ENCODE measurements at places on chromosomes 7 and 10. TPM values are rescaled to one million over a fixed set of nuclear protein-coding genes. Genes with fewer than 3 reads are reported as not detected.
A peak's percentile ranks its signal among the peaks of the same experiment; 100 is the strongest.

DNA sequence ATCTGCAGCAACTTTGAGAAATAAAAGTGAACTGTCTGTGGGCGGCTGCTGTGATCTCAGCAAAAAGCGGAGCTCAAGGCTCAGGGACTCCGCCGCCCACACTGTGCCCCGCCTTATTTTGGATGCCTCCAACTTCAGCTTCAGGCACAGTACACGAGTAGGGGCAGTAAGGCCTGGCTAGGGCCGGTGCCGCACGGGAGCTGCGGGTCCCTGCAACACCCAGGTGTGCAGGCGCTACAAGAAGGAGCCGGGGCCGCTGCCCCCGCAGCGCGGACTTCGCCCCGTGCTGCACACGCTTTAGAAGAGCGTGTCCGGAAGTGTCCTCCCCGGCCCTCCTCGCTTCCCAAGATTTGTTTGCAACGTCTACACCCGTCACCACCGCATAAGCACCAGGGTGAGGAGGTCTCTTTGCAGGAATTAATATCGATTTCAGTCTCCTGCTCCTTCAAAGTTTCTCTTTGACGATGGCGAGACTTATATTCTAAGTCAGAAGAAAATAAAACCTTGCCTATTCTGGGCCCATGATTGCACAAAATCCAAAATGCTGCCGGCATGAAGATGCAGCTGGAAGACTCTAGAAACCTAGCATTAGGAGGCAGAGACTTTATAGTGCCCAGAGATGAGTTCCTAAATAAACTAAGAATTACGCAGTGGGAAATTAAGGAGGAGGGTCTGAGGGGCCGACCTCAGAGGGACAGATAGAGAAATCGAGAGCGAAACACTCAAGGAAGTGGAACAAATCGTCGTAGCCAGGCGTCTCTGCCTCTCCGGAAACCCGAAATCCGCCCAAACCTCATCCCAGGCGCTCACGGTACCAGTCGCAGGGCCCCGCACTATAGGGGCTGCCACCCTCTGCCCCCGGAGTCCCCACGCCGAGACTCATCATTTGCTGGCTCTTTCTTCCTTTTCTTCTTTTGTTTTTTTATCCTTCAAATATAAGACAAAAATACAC is 6.4 kb downstream of the VAX1 start:
- no peak for DNase-seq

DNA sequence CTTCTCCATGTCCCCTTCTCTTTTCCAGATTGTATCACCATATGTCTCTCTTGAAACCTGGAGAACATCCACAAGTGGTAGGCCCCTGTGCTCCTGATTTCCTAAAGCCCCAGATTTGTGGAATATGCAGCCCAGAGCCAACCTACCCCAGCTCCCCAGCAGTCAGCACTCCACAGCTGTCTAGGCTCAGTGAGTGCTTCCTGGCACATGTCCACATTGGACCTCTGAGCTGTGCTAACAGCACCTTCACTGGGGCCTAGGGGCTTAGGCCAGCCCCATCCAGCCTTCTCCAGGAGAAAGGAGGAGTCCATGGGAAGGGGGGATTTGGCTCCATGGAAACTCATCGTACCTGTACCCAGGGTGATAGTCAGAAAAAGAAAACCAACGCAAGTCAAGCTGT is 192.7 kb downstream of the FGFR2 start:
- DNase-seq = no peak

Gene TNPO3
- total RNA-seq = 36.4 TPM

- peak; percentile 13 for DNase-seq
Measured at GRCh38 chr10:133614830-133615580, 11.6 kb downstream of the FRG2B start.

- DNase-seq = no peak
Measured at GRCh38 chr10:30986053-30986555, 45.6 kb downstream of the ZNF438 start.

Gene STAG3
- 2.0 TPM for total RNA-seq

DNA sequence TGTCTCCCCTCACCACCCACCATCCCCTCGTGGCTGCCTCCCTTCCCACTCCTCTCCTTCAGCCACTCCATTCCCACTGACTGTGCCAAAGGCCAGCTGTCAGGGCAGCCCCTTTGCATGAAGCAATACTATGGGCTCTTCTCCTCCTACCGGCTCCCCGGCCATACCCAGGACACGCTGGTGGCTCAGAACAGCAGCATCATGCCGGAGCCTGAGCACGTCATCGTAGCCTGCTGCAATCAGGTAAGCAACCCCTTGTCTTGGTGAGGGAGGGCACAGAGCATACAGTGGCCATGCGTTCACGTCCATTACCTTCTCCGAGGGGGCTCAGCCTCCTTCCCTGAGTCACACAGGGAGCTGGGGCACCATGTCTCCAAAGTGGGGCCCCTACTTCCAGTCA is 11.6 kb downstream of the CHAT start:
- DNase-seq = peak; percentile 15

- no peak for DNase-seq
Measured at GRCh38 chr10:1881636-1882035, 144.3 kb upstream of the ADARB2 start.

DNA sequence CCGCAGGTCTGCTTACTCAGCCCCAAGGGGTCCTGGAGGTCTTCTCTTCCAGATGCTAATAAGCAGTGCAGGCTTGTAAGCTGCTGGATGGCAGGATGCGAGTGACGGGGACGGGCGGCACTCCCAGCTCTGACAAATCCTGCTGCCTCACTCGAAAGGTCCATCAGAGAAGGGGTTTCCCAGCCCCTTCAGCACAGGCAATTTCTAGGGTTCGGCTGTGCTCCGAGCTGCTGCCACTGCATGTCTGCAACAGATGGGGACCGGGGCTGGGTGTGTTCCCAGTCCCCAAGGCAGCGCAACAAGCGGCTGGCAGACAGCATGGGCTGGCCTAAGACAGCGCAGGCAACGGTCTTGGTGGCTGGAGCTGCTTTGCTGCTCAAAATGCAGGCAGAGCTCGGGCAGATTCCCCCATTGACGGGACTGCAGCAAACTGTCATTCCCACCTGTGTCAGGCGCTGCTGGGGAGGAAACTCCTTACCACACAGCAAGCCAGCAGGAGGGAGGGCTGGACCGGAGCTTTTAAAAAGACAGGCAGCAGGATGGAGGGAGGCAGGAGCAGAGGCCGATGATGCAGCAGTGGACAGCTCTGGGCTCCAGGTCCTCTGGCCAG is 62.4 kb downstream of the PRKAG2 start:
- no peak for DNase-seq

- no peak for DNase-seq
Measured at GRCh38 chr10:131920693-131921092, 19.9 kb downstream of the PPP2R2D start.

DNA sequence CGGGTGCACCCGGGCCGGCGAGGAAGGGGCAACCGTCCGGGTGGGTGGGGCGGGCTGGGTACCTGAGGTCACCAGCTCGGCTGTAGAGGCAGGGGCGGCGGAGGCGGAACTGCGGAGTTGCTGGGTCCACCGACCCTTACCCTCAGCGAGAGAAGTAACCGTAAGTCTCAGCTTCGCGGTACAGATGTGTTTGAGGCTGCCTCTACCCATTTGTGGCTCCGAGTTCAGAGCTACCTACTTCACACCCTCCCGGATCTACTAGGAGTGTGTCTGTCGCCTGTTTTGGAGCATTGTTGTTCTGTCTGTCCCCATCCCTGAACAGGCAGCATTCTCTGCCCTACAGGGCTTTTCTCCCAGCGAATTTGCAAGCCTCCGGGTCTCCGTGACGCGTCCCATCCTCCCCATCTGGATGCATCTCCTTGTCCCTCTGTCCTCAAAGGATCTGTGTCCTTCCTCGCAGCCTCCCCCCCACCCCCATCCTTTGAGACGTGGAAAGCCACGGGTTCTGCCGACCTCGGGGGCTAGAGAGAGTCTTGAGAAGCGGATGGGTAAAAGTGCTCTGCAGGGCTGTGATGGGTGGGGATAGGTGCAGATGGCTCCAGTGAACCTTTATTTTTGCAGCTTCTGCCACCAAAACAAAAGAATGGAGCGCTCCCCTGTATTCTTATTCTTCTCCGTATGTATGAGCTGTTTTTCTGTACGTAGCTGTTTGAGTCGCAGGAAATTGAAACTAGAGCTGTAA is 757 bp downstream of the ANKIB1 start:
- peak; percentile 26 for DNase-seq

- DNase-seq = no peak
Measured at GRCh38 chr7:25369786-25370185, 141.5 kb upstream of the NPVF start.

Gene RAPGEF5
- 62.9 TPM for total RNA-seq

Gene MPP7
- total RNA-seq = 26.9 TPM

GRCh38 chr10:517241-517830 is 172.1 kb downstream of the DIP2C start:
- no peak for DNase-seq

- DNase-seq = no peak
Measured at GRCh38 chr10:132806561-132807003, 20.6 kb upstream of the NKX6-2 start.

Gene ZNF853
- 0.79 TPM for total RNA-seq

GRCh38 chr7:91692800-91693199 is 187.7 kb downstream of the MTERF1 start:
- DNase-seq = no peak

DNA sequence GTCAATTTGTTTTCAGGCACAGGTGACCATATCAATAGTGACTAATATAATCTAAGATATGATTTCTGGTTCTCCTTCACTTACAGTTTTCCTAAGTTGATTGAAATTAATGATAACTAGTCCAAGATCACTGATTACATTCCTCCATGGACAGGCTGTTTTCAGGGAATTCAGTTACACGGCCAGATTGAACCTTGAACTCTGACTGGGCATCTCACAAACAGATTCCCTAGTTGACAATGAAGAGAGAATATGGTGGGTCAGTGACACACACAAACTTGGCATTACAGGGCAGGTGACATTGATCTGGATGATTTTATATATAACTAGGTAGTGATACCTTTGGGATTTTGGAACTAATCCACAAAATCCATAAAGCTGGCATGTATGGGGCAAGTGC is 110.2 kb upstream of the EGR2 start:
- DNase-seq = no peak

- DNase-seq = no peak
Measured at GRCh38 chr10:34664706-34665105, 150.4 kb downstream of the PARD3 start.

DNA sequence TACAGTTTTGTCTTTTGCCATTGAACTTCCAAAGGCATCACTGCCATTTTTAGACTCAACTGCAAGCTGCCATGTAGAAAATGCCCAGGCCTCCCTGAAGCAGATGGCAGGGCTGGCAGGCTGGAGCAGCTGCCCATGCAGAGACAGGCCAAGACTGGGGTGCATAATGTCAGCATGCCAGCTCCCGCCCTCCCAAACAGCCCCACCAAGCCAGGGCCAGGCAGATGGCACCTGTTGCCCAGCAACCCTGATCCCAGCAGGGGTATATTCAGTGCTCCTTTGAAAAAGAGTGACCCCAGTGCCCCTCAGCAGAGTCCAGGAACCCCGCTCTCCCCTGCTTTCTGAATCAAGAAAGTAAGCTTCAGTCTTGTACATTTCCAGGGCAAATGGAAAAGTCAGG is 32.6 kb downstream of the VSTM4 start:
- DNase-seq = no peak

DNA sequence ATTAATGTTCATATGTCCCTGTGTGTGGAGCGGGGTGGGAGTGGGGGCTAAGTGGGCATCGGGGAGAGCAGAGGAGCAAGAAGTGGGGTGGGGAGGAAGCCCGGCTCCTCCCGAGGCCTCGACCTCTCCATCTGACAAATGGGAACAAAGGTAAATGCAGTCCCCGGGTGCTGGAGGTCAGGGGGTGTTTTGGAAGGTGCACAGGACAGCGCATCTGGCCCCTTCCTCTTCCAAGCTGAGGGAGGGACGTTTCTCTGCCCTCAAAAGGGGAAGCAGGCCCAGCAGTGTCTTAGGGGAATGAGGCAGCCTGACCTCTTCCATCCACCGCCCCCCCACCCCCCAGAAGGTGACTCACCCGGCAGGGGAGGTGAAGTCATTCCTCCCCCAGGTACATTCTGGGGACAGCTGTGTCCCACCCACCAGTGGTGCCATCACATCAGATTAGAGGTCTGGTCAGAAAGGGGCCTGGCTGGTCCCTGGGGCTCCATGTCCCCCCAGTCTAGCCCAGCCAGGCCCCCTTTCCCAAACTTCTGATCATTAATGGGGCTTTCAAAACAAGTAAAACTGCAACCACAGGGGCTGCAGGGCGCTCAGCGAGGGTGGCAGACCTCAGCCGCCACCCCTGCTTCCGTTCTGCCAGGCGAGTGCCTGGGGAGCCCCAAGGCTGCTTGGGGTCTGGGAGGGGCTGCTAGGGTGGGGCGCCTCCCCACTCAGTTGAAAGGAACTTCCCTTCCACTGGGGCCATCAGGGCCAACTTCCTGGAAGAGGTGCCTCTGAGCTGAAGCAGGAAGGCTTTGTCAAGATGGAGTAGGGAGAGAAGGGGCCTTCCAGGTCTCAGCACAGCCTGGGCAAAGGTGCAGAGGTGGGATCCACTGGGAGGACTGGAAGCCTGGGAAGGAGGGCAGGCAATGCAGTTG is 10.8 kb downstream of the LFNG start:
- DNase-seq = peak; percentile 55

DNA sequence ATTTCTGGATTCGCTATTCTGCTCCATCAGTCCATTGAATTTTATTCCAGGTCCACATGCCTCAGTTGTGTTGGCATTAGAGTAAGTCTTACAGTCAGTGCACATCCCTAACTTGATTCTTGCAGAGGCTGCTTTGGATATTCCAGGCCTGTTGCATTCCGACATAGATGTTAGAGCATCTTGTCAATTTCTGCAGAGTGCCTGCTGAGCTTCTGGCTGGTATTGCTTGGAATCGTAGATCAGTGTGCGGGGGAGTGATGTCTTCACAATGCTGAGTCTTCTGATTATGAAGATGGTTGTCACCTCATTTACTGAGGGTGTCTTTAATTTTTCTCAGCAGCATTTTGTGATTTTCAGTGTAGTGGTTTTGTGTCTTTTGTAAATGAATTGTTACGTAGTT is 45.2 kb downstream of the INPP5A start:
- no peak for DNase-seq

Gene CALHM3
- not detected for total RNA-seq

DNA sequence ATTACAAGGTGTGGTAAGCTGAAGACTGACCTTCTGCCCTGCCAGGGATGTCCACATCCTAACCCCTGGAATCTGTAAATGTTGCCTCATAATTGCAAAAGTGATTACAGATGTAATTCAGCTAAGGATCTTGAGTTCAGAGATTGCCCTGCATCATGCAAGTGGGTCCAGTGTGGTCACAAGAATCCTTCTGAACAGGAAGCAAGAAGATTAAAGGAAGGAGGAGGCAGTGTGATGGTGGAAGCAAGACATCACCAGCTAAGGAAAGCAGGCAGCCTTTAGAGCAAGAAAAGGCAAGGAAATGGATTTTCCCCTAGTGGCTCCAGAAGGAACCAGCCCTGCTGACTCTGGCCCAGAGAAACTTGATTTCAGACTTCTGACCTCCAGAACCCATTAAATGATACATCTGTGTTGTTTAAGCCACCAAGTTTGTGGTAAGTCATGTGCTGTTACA is 78.1 kb downstream of the USP6NL start:
- DNase-seq = no peak

Gene WDR91
- 6.3 TPM for total RNA-seq

GRCh38 chr7:2521952-2522591 is 2.5 kb downstream of the LFNG start:
- DNase-seq = peak; percentile 74
